Renal cortical epithelial cell (primary cell): ENCODE measurements at places on chromosomes 2 and 18. TPM values are rescaled to one million over a fixed set of nuclear protein-coding genes. Genes with fewer than 3 reads are reported as not detected.
A peak's percentile ranks its signal among the peaks of the same experiment; 100 is the strongest.

UGT1A9 gene
- 37.2 and 110 TPM in 2 replicates for total RNA-seq

CCDC68 gene
- 3.8 and 5.5 TPM in 2 replicates for total RNA-seq

TXNL1 gene
- 59.9 and 76.7 TPM in 2 replicates for total RNA-seq

GCKR gene
- 1.4 and 1.6 TPM in 2 replicates for total RNA-seq

ATAD2B gene
- 6.4 and 16.8 TPM in 2 replicates for total RNA-seq

- no peak for DNase-seq
Observed at GRCh38 chr18:69491576-69491975, 90.9 kb downstream of the DOK6 start.

- DNase-seq = no peak
Observed at GRCh38 chr18:10460414-10461018, 6.1 kb downstream of the APCDD1 start.

DNA sequence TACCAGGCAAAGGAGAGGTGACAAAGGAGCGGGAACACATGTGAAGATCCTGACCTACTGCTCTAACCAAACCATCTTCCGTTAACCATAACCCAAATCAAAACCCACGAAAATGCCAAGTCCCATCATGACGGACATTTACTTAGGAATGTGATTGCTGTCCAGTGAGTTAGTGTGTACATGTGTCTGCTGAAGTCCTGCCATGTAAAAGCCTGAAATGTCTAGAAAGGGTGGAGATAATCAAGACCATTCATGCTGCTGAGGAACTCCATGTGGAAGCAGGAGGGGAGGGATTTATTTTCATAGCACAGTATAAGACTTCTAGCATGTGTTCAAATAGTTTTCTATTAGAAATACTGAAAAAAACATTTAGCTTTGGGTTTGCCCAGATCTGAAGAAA lies 137.0 kb upstream of the BOD1L2 start:
- DNase-seq = no peak

DNA sequence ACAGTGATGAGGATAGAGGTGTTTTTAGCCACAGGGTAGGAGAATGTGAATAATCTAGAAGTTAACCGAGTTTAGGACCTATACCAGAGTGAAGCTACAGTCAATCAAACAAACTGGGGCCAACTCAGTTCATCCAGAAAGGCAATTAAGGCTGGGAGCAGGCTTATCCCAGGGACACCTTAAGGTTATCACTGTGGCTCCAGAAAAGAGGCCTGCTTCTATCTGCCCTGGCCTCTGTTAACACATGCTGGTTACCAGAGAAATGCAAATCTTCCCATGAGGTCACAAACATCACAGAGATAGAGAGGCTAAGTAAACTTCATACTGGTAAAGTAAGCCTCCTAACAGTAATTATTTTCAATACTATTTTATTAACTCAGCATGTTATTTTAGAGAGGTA lies 93.2 kb upstream of the GRB14 start:
- no peak for DNase-seq

DNA sequence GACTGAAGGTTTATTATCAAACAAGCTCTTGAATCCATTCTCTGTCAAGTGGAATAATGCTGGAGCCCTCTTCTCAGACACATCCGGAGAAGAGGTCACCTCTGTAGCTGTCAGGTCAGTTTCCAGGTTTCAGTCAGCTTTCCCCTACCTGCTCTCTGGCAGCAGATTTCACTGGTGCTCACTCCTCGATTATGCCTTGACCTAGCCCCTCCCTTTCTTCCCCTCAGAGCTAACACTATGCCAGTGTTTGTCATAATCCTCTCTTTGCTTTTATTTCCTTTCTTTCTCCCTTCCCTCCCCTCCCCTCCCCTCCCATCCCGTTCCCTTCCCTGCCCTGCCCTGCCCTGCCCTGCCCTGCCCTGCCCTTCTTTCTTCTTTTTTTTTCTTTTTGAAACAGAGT lies 22.5 kb upstream of the PLEKHM3 start:
- no peak for DNase-seq

- DNase-seq = no peak
Observed at GRCh38 chr2:152907046-152907445, 188.6 kb downstream of the ARL6IP6 start.

- no peak for DNase-seq
Observed at GRCh38 chr2:62335612-62336011, 139.7 kb downstream of the B3GNT2 start.

DNA sequence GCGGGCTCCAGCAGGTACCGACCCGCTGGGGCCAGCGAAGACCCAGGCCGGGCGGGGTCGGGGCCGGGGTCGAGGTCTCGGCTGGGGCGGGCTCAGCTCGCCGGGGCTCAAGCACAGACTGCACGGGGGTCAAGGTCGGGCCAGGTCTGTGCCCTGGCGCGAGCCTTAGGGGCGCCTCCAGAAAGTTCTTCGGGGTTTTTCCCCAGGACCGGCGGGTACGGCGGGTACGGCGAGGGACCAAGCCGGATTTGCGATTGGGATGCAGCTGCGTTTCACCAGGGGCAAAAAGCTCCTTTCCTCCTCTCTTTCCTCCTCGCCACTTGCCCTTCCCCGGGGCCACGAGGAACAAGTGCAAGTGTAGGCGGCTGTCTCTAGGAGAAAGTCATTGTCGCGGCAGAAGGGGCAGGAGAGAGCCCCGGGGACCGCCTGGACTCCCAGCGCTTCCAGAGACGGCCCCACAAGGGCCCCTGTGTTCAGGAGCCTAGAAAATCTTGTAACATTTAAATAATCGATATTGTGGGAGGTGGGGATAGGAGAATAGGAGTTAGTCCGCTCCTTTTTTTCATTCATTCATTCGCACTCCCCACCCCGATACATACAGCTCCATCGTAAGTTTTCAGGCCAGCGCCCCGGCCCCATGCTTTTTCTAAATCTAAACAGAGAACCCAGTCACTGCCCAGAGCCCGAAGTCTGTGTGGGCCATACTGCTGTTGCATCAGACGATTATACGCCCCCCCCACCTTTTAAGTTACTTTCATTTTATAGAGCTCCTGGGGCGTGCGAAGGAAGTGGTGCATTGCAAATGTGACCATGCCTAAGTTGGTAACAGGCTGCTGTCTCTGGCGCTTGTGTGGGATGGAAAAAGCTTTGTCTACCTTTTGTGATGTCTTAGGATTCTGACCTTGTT lies 679 bp downstream of the PMAIP1 start:
- DNase-seq = peak; percentile 64

- peak; percentile 72 for DNase-seq
Observed at GRCh38 chr18:63410792-63411191, 11.5 kb downstream of the VPS4B start.

DNA sequence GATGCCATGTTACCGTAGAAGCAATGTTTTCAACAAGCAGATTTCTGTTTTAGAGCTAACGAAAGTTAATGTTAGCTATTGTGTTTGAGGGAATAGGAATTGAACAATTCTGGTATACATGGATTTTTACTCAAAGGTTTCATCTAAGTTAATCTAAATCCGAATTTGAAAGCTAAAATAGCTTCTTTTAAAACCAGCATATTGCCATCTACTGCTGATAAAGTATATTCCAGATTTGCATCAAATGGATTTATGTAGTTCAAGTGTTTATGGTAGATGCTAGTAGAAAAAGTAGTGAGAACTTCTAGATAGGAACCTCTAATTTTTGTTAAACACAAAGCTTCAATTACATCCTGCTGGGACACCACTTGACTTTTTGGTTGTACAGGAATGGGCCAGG lies 1569.5 kb upstream of the NXPH2 start:
- DNase-seq = peak; percentile 4

- DNase-seq = peak; percentile 20
Observed at GRCh38 chr2:187497858-187498463, 49.9 kb upstream of the CALCRL start.

GRCh38 chr2:136015699-136016098 lies 30.3 kb upstream of the DARS1 start:
- no peak for DNase-seq

DNA sequence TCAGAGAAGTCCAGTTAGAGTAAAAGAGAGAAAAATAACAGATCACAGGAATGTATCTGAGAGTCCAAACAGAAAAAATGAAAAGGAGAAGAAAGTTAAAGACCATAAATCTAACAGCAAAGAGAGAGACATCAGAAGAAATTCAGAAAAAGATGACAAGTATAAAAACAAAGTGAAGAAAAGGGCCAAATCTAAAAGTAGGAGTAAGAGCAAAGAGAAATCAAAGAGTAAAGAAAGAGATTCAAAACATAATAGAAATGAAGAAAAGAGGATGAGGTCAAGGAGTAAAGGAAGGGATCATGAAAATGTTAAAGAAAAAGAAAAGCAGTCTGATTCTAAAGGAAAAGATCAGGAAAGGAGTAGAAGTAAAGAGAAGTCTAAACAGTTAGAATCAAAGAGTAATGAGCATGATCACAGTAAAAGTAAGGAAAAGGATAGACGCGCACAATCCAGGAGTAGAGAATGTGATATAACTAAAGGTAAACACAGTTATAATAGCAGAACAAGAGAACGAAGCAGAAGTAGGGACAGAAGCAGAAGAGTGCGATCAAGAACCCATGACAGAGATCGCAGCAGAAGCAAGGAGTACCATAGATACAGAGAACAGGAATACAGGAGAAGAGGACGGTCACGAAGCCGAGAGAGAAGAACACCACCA lies 52.4 kb downstream of the PPIG start:
- no peak for DNase-seq

DNA sequence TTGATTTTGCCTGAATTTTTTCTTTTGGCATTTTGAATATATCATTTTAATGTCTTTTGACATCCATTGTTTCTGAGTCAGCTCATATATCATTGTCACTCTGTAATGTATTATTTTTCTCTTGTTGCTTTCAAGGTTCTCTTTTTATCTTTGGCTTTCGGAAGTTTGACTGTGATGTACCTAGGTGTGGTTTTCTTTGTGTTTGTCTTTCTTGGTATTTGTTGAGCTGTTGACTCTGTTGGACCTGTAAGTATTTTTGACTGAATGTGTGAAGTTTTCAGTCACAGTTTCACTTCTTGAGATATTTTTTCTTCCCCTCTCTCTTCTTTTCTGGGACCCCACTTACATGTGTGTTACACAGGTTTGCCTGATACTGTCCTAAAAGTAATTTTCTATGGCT lies 24.9 kb upstream of the DRC1 start:
- DNase-seq = no peak
